Neural progenitor cell (in vitro differentiated cells): ENCODE measurements at places on chromosomes 11 and 22. TPM values are rescaled to one million over a fixed set of nuclear protein-coding genes. Genes with fewer than 3 reads are reported as not detected.

Gene MARK2
- 23.0 and 25.4 TPM in 2 replicates for total RNA-seq

Gene TRIM29
- 0.11 TPM in 1 of 2 replicates, not detected in the other for total RNA-seq

Gene KRTAP5-9
- total RNA-seq = 0.15 TPM in 1 of 2 replicates, not detected in the other

Gene GAB2
- 11.1 and 21.6 TPM in 2 replicates for total RNA-seq

Gene LRRC56
- 0.45 and 1.4 TPM in 2 replicates for total RNA-seq

Gene MRGPRF
- total RNA-seq = 0.56 and 3.5 TPM in 2 replicates

- no peaks in the 10 kb centered on the region for H3K4me1 ChIP-seq
- no peaks in the 10 kb centered on the region for H3K36me3 ChIP-seq
- no peak for DNase-seq
- H3K27ac ChIP-seq = no peak overlapping the region
Measured at GRCh38 chr11:8531982-8532381, 62.0 kb downstream of the STK33 start.

DNA sequence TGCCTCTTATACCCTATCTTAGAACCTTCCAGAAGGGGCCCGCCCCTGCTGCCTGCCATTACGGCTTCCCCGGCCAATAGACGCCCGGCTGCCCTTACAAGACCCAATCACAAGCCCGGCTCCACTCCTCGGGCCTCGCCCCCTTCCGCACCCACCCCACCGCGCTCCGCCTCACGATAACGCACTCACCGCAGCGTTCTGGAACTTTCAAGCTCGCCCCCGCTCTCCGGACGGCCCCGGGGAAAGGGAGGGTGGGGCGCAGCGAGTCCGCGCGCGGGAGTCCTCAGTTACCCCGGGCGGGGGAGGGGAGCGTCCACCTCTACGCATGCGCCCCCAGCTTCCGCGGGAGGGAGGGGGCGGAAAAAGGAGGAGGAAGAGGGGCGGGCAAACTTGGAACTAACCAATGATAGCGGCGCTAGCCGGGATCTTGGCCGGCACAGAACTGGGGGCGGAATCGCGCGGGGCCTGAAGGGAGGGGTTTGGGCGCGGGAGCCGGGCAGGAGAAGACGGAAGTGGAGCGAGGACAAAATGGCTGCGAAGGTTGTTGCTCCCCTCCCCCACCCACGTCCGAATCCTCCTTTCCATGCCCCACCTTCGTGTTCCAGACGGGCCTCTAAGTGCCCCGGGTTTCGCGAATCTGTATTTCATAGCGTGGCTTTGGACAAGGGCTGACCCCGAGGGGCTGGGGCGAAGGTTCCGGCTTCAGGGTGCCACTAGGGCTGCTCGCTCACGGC is 389 bp upstream of the HSPA8 start:
- H3K4me3 ChIP-seq = peak overlapping the region; percentile 96
- peak; percentile 98 for DNase-seq
- H3K36me3 ChIP-seq = peaks cover 5% of the 10 kb centered on the region

GRCh38 chr22:46366801-46367706 is 31.5 kb downstream of the TRMU start:
- no peak overlapping the region for H3K27ac ChIP-seq
- H3K4me3 ChIP-seq = no peak overlapping the region
- H3K4me1 ChIP-seq = no peaks in the 10 kb centered on the region
- no peaks in the 10 kb centered on the region for H3K36me3 ChIP-seq

- H3K27me3 ChIP-seq = no peaks in the 10 kb centered on the region
- H3K4me1 ChIP-seq = peaks cover 17% of the 10 kb centered on the region
- peak; percentile 74 for DNase-seq
- no peak overlapping the region for H3K4me3 ChIP-seq
- no peaks in the 10 kb centered on the region for H3K36me3 ChIP-seq
Measured at GRCh38 chr11:121194731-121195596, 93.9 kb downstream of the TECTA start.

- H3K27me3 ChIP-seq = no peaks in the 10 kb centered on the region
- DNase-seq = no peak
- no peaks in the 10 kb centered on the region for H3K4me1 ChIP-seq
- H3K4me3 ChIP-seq = no peak overlapping the region
- H3K36me3 ChIP-seq = no peaks in the 10 kb centered on the region
Measured at GRCh38 chr11:72301486-72301885, 57.5 kb upstream of the PHOX2A start.

GRCh38 chr11:92276773-92277172 is 52.2 kb downstream of the FAT3 start:
- no peaks in the 10 kb centered on the region for H3K27me3 ChIP-seq
- no peaks in the 10 kb centered on the region for H3K36me3 ChIP-seq
- H3K4me1 ChIP-seq = peaks cover 6% of the 10 kb centered on the region
- DNase-seq = no peak

GRCh38 chr11:111414267-111414931 is 35.3 kb upstream of the POU2AF1 start:
- no peaks in the 10 kb centered on the region for H3K4me1 ChIP-seq
- no peak overlapping the region for H3K27ac ChIP-seq
- no peaks in the 10 kb centered on the region for H3K27me3 ChIP-seq
- H3K4me3 ChIP-seq = no peak overlapping the region
- no peak for DNase-seq

DNA sequence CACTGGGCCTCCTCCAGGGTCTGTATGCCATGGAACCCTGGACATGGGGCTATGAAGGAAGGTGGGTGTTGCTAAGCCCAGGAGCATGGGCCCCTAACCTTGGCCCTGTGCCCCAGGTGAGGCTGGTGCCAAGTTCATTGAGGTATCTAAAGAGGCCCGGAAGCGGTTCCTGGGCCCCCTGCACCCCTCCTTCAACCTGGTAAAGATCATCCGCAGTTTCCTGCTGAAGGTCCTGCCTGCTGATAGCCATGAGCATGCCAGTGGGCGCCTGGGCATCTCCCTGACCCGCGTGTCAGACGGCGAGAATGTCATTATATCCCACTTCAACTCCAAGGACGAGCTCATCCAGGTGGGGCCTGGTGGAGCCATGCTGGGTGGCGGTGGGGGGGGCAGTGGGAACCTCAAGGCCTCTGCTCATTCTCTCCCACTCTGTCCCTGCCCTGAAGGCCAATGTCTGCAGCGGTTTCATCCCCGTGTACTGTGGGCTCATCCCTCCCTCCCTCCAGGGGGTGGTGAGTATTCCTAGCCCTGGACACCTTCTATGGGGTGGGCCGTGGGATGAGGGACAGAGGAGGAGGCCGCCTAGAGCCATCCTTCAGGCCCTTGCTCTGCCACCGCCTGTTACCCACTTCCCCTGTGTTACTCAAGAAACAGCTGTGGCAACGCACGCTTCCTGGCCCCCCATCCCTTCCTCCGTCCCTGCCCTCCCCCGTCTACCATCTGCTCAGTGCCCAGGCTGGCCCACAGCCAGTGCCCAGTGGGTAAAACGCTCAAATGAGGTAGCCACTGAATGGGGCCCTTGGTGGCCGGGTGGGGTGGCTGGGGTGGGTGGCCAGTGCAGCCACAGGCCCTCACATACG is 3.0 kb downstream of the PNPLA2 start:
- DNase-seq = no peak
- H3K4me1 ChIP-seq = peaks cover 3% of the 10 kb centered on the region
- peaks cover 18% of the 10 kb centered on the region for H3K27me3 ChIP-seq
- no peak overlapping the region for H3K27ac ChIP-seq
- H3K36me3 ChIP-seq = no peaks in the 10 kb centered on the region
- H3K4me3 ChIP-seq = no peak overlapping the region

DNA sequence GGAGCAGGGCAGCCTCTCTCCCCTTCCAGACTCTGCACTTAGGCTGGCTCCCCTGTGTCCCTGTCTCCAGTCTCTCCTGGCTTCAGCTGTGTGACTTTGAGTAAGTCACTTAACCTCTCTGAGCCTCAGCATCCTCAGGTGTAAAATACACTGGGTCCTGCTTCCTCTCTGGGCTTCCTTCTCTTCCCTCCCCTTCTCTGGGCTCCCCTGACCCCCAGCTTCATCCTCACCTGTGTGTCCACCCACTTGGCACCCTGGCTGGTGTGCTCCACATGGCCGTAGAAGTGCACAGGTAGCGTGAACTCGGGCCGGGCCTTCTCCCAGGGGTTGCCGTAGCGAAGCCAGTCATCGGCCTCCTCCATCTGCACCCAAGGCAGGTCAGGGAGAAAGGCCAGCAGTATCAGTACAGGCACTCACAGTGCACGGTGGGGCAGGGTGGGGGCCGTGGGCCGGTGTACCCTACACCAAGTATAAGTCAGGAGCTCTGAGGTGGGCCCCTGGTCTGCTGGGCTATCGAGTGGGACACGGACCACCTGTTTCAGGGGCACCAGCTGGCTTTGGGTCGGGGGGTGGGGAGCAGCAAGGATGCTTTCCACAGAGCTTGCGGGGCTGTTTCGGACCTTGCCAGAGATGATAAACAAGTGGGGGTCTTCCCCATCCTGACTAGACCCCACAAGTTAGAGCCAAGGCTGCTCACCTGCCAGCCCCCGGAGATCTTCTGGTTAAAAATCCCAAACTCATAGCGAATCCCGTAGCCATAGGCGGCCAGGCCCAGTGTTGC is 2.0 kb downstream of the PYGM start:
- H3K4me1 ChIP-seq = peaks cover 24% of the 10 kb centered on the region
- no peak overlapping the region for H3K4me3 ChIP-seq
- no peaks in the 10 kb centered on the region for H3K27me3 ChIP-seq
- H3K27ac ChIP-seq = no peak overlapping the region
- DNase-seq = no peak

DNA sequence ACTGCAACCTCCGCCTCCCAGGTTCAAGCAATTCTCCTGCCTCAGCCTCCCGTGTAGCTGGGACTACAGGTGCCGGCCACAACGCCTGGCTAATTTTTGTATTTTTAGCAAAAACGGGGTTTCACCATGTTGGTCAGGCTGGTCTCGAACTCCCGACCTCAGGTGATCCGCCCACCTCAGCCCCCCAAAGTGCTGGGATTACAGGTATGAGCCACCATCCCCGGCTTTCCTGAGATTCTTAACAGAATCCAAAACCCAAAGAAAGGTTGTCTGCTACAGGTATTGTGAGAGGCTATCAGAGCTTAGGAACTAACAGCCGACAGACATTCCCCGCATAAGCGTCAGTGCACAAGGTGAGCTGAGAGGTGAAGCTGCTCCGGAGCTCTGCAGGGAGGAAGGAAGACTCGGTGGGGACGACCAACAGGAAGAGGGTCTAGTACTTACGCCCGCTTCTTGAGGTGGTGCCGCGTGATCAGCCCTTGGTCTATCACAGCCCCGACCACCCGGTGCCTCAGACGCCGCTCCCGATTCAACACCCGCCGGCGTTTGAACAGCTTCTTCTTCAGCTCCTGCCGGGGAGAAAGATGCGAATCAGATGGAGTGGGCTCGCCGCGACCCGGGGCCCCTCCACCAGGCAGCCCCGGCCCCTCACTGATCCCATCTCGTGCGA is 470 bp downstream of the C11orf98 start:
- H3K4me1 ChIP-seq = peaks cover 14% of the 10 kb centered on the region
- H3K27me3 ChIP-seq = no peaks in the 10 kb centered on the region
- no peaks in the 10 kb centered on the region for H3K36me3 ChIP-seq
- no peak for DNase-seq

DNA sequence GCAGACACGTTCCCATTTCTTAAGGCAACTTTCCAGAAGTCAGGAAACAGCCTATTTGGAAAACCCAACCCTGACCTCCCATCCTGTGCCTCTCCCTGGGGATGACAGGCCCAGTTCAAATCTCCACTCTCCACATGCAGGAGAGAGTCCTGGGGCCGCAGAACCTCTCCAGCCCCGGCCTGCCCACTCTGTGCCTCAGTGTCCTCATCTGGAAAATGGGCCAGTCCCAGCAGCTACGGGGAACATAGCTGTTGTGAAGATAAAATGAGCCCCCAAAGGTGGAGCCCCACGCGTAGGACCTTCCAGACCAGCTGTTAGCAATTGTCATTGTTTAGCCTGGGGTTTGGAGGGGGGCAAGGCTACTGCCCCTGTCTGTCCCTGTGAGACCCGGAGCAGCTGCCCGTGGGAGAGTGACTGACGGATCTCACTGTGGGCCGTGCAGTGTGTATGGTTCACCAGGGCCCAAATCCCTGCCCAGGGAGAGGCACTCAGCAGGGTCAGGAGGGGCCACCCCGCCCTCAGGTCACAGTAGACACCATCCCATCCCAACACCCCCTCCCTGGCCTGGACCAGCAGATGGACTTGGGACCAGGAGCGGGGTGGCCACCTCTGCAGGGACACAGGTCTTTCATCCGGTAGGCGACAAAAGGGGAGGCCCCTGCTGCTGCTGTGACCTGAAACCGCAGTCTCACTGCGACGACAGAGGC is 145.9 kb downstream of the CTTN start:
- H3K4me3 ChIP-seq = no peak overlapping the region
- DNase-seq = no peak
- H3K27ac ChIP-seq = no peak overlapping the region
- H3K27me3 ChIP-seq = no peaks in the 10 kb centered on the region

DNA sequence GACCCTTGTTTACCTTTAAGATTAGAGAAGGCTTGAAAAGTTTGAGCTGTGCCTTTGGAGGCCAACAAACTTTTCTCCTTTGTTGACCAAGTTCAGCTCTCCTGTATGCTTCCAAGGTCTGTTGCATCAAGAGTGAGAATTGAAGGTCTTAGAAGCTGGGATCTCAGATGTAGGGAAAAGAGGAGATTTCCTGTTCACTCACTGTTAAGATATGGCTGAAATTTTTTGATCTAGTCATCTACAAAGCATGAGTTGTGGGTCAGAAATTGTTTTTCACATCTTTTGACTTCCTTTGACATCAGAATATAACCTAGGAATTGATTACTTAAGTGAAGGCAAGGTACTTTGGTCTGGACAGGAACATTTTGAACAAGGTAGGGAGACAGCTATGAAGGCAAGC is 12.1 kb downstream of the OR51B4 start:
- no peak overlapping the region for H3K4me3 ChIP-seq
- H3K27ac ChIP-seq = no peak overlapping the region
- no peak for DNase-seq
- no peaks in the 10 kb centered on the region for H3K4me1 ChIP-seq

- peaks cover 6% of the 10 kb centered on the region for H3K4me1 ChIP-seq
- no peaks in the 10 kb centered on the region for H3K36me3 ChIP-seq
- H3K27me3 ChIP-seq = peaks cover 92% of the 10 kb centered on the region
Measured at GRCh38 chr11:72585762-72586311, 88.4 kb downstream of the PDE2A start.

DNA sequence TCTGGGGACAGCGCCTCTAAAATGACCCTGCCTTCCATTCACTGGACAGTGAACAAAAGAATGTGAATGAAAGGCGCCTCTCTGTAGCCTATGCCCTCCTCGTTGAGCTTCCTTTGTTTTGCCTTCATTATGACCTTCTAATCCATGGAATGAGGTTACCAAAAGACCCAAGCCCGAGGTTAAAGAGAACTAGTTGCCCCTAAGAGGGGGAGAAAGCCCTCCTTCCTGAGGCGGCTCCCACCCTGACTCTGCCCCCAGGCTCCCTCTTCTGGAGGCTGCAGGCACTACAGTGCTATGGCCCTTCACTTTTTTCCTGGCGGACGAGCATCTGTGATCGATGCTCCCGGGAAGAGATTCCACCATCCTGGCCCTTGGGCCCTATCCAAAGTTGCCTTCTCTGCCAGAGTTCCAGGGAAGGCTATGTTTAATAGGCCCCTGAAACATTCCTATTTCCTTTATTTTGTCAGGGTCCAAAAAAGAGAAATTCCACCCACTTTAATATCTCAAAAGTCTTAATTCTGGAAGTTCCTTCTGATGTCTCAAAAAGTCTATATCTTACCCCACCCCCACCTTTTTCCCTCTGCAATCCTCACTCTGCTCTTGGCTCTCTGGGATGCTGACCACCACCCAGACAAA is 147.3 kb downstream of the FEZ1 start:
- H3K4me3 ChIP-seq = no peak overlapping the region
- peak overlapping the region; percentile 94 for H3K27ac ChIP-seq
- no peaks in the 10 kb centered on the region for H3K36me3 ChIP-seq
- DNase-seq = peak; percentile 95
- H3K4me1 ChIP-seq = peaks cover 59% of the 10 kb centered on the region
- no peaks in the 10 kb centered on the region for H3K27me3 ChIP-seq

GRCh38 chr11:66106786-66107599 is 36.9 kb downstream of the PACS1 start:
- no peak for DNase-seq
- H3K4me3 ChIP-seq = no peak overlapping the region
- no peaks in the 10 kb centered on the region for H3K36me3 ChIP-seq
- no peaks in the 10 kb centered on the region for H3K4me1 ChIP-seq
- H3K27ac ChIP-seq = no peak overlapping the region
